ENCODE measurements at places on chromosomes 1 and 21.

DNA sequence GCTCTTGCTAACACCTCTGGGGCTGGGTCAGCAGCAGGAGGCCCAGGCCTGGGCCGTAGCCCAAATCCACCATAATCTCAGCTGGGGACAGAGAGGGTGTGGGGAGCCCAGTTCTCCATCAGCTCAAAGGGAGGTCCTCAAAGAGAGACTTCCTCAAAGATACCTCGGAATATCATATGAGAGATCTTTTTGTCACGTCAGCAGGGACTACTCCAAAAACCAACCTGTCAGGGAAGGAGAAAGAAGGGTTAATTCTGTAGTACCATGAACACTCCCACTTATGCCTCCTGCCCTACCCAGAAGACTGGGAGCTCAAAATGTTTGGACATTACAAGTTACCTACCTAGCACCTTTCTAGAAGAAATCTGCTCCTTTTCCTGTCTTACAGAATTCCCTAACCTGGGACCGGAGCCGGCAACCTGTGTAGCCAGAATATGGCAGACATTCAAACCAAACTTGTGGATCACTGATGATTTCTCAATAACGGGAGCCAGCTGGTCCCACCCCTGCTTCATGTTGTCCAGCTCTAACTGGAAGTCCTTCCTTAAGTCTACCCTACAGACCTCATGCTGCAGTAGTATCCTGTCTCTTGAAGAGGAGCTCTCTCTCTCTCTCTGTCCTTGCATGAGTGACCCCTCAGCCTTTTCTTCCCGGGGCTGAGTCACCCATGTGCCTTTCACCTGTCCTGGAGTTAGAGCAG, 4.8 kb downstream of the RSPO1 start:
- no peak for DNase-seq

- DNase-seq, result no peak
Observed at GRCh38 chr1:15332952-15333715, 76.6 kb upstream of the EFHD2 start.

- DNase-seq, result no peak
Observed at GRCh38 chr1:246417813-246418564, 89.1 kb downstream of the SMYD3 start.

DNA sequence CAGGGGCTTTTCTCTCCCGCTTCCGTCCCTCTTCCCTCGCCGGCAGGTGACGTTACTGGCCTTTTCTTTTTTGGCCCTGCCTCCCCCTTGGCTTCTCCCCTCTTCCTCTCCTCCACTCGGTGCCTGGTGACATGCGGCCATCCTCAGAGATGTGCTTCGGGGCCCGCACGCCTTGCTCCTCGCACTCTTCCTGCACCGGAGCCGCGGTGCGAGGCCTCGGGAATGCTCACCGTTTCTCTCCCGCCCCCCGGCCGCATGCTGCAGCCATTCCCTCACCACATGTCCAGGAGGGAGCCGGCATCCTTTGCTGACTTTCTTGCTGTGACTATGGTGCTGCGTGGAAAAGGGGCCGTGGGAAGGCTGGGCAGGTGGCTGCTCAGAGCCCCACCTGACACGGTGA, 39.3 kb downstream of the PDE9A start:
- no peak for DNase-seq

- peak; percentile 13 for DNase-seq
Observed at GRCh38 chr21:44427241-44428120, 27.8 kb upstream of the LRRC3 start.

- DNase-seq, result no peak
Observed at GRCh38 chr1:77044133-77044849, 174.9 kb downstream of the PIGK start.

GRCh38 chr1:205374210-205375078, 17.7 kb upstream of the KLHDC8A start:
- DNase-seq, result no peak

DNA sequence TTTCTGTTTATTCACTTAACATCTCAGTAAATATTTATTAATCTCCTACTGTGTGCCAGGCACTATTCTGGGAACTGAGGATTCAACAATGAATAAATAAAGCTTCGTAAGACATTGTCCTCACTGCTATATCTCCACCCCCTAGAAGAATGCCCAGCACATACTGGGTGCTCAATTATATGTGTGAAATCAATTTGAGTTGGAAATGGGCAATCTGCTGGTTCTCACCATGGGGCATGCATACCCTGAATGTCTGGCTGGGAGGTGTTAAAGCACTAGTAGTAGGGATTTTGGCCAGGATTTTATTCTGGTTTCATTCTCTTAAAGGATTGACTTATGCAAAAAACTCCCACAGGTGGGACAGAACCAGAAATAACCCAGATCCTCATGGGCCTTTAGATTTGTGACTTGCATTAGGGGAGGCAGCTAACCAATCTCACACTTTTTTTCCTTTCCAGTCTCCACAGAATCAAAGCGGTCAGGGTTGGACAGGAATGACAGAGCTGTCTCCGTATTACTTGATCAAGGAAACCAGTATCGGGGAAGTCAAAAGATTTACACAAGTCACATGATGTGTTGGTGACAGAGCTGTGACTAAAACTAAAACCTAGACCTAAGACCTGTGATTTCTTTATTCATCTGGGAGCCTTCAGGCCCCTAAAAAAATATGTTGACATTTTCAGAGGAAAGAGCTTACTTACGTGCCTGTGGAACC, 12.8 kb downstream of the GFI1 start:
- DNase-seq, result no peak

DNA sequence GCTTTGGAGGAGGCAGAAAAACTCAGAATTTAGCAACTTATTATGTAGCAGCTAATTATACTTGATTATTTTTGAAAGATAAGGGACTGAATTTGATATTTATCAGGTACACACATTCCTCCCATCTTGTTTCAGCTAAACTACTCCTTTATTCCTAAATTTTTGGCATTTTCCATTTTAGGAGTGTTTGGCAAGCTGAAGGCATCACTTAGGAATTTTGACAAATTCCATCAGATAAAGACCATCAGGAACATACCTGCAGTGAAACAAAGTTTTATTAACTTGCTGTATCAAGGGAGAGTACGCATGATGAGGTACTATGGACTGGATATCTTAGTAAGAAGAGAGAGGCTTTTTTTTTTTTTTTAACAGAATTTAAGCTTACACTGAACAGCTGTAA, 1092.2 kb downstream of the PLA2G4A start:
- DNase-seq, result no peak

- no peak for DNase-seq
Observed at GRCh38 chr1:216710598-216711333, 12.5 kb downstream of the ESRRG start.

DNA sequence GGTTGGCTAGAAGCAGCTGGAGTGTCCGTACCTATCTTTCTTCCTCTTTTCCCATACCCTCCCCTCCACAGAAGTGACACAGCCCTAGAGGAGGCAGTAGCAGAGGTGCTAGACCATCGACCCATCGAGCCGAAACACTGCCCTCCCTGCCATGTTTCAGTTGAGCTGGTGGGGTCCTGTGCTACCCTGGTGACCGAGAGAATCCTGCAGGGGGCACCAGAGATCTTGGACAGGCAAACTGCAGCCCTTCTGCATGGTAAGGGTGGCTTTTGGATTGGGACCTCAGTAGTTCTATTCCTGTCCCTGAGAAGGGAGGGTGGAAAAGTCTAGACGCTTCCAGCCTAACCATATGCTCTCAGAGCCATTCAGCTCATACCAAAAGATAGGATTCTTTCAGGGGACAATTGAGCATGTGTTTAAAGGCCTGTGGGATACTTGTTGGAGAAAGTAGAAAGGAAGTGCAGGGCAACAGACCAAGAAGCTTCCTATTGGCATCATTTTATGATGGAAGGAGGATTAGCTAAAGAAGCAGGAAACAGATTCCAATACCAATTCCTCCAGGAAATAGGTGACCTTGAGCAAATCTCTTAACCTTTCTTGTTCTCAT, 11.7 kb upstream of the BNIPL start:
- DNase-seq, result peak; percentile 38

DNA sequence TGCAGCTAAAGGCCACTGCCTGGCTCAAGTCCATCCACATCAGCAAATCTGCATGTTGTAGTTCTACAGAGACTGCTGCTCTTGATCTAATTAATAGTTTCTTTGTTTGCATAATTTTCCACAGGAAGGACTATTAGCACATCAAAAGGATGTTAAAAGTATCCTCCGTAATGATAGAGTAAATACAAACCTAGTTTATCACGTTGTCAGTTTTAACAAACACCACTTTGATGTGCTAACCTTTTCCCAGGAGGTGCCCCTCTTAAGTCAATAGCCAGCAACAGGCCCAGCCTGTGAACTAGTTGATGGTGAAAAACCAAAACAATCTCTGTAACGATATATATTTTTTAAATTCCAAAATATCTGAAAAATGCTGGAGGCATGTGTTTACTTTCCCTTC, 64.2 kb upstream of the SLC22A15 start:
- DNase-seq, result peak; percentile 14

- DNase-seq, result no peak
Observed at GRCh38 chr1:80769208-80769750, 1031.5 kb upstream of the ADGRL2 start.

- DNase-seq, result peak; percentile 19
Observed at GRCh38 chr1:209190591-209191261, 392.8 kb upstream of the CAMK1G start.

DNA sequence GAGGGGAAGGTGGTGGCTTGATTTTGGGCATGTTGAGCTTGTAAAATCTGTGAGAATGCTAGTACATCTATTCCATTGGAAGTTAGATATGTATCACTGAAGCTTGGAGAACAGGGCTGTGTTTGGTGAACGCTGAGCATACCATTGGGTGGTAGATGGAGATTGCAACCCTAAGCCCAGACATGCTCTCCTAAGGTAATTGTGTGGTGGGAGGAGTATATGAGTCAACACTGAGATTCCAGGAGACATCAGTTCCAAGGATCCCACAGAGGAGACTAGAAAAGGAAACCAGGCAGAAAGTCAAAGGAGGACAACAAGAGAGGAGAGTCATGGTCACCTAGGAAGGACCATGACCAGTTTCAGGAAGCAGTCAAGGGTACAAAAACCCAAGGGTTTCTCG, 60.4 kb downstream of the KIF21B start:
- no peak for DNase-seq

DNA sequence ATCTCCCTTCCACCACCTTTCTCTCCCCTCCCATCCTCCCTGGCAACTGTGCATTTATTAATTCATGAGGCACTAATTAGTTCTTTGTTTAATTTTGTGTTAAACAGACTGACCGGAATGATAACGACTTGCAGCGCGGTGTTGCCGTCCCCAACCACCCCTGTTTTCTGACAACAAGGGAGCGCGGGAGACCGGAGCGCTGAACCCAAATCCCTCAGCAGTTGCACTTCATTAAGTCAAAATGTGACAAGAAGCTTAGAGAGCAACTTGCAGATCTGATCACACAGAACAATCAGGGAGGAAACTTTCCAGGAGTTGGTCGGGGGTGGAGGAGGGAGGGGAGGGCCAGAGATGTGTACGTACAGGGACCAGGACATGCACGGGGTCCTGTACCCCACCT, 89.2 kb downstream of the CASZ1 start:
- DNase-seq, result no peak

- DNase-seq, result no peak
Observed at GRCh38 chr1:203173566-203173965, 2.1 kb downstream of the MYBPH start.

GRCh38 chr1:43796111-43796581, 88.8 kb downstream of the ST3GAL3 start:
- no peak for DNase-seq

DNA sequence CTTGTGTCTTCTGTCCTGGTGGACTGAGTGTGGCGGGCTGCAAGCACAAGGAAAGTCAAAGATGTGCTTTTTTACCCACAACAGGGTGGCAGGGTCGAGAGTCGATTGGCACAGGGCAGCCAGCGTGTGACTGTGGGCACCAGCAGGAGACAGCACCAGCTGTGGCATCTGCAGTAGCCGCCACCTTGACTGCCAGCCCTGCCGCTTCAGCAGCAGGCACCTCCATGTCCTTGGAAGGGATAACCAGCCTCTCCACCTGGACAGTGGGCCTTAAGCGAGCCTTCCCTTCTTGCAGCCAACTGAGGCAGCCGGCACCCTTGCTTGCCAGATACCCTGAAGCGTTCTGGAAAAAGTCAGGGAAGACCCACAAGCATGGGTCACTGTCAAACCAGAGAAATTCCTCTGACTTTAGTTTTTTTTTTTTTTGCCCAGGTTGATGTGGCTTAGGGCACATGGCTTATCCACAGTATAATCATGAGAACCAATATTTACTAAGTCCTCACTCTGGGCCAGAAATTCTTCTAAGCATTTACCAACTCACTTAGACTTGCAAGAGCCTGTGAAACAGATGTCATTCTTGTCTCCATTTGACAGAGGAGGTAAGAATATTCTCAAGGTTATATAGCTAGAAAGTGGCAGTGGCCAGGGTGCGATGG, 30.1 kb upstream of the PTGFRN start:
- DNase-seq, result no peak

DNA sequence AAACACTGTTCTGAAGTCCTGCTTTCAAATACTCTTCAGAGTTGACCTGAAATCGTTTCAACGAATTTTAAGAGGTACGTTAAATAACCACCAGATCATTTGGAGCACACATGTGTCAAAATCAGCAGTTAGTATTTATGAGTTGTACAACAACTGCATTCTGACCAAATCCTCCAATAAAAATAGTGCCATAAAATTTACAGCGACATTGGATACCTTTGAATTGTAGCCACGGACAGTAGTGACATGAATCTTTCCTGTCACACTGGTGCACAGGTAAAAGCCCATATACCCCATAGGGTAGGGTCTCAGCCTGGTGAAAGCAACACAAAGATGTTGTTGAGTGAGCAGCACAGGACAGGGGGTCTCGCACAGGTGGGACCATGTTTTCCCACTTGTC, 121.5 kb downstream of the CLIC6 start:
- no peak for DNase-seq

DNA sequence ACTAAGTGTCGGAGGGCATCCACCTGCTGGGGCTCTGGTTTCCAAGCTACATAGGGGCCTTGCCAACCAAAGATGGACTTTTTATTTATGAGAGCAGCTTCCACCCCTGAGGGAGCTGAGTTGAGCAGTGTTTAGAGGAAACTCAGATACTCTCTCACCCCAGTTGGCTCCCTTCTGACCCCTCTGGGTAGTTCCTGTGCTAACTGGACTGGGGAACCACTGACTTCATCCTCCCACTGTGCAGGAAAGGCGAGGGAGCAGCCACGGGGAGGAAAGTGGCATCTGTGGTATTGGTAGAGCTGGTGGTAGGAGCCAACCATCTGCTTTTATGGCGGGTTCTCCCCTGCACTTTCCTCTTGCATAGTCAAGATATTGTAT, 70.4 kb downstream of the MPZL1 start:
- no peak for DNase-seq

GRCh38 chr1:172851077-172851476, 192.2 kb downstream of the FASLG start:
- no peak for DNase-seq

- no peak for DNase-seq
Observed at GRCh38 chr1:164875518-164875917, 316.5 kb downstream of the PBX1 start.

- DNase-seq, result no peak
Observed at GRCh38 chr1:64229307-64229706, 25.9 kb downstream of the UBE2U start.

All from NCI-H748 treated with DMSO at 0.1 percent for 48 hours (cell line).